ENCODE measurements at places on chromosomes 2 and 18.

GRCh38 chr2:107712857-107713256 lies 113.8 kb upstream of the RGPD4 start:
- DNase-seq = no peak

DNA sequence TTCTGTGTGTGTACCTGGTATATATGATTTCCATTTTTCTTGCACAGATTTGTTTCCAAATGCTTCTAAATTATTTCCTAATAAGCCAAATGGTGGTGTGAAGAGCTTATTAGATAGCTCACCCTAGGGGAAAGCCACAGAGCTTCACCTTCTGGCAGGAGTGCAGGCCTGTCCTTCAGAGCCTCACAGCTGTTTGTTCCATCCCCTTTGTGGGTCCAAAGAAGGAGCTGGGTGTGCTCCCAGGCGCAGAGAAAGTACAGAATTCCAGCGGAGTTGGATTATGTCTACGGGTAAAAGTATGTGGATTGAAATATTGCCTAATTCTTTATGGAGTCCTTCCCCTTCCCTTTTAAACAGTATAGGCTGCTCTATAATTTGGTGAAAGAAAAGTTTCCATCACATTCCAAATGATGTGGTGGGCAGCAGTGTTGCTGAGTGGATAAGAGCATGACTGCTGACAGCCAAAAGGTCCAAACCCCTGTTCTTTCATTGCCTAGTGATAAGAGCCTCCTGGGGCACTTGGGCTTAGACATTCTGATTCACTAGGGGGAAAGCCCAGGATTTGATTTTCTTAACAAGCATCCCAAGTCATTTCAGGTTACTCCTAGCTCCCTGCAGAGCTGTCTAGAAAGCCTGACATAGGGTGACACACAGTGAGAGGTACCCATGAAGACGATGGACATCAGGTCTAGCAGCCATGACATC lies 86.6 kb downstream of the WDSUB1 start:
- DNase-seq = no peak

DNA sequence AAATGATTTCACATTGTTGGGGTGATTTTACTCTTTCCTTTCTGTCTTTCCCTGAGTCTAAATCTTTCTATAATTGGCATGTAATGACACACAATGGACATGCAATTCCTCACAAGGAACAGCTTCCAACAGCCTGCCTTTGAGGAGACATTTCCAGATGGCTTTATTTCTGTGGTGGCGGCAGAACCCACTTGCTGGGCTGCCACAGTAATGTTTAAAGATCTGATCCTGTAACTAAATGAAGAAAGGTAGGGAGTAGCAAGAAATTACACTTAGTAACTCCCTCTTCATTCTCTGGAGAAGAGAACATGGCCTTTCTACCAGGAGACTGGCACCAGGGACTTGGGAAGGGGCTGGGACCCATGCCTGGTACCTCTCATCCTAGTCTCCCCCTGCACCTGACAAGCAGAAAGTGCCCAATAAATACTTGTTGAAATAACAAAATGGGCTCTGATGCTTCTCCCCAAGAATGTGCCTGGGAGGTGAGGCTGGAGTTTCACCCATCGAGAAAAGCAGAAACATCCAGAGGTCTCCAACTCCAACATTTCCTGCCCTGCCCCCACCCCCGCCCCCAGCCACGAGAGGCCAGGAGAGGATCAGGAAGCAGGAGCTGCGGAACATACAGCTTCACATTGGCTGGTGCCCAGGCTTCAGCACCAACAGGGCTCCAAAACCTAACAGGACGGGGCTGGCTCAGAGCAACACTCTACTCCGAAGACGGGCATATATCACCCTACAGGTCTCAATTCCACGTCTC lies 92.1 kb downstream of the PXDN start:
- DNase-seq = no peak

- DNase-seq = no peak
These were observed 24.7 kb upstream of the FAM124B start for GRCh38 chr2:224426656-224427055.

DNA sequence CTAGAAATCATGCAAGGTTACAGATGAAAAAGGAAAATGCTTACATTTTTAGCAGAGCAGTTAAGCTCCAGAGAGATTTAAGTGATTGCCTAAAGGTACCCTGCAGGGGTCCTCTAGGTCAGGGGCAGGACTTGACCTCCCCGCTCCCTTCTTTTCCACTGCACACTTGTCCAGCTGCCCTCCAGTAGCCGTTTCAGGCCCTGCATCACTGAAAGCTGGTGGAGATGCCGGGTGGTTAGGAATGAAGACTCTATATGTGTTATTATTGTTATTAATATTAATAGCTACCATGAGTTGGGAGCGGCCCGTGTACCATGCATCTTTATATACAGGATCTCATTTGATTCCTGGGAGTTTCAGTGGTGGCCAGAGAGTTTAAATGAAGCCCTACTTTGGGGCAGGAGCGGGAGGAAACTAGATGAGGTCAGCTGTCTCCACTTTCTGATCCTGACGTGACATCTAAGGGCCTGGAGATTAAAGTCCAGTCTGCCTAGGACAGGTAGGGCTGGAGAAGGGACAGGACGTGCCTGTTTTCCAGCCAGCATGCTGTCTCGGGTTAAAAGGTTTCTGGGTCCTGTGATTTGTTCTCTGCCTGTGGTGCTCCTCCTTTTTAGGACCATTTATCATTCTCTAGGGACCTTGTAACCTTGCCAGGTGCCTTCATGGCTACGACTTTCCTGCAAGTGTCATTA lies 2.1 kb downstream of the TMEM37 start:
- no peak for DNase-seq

DNA sequence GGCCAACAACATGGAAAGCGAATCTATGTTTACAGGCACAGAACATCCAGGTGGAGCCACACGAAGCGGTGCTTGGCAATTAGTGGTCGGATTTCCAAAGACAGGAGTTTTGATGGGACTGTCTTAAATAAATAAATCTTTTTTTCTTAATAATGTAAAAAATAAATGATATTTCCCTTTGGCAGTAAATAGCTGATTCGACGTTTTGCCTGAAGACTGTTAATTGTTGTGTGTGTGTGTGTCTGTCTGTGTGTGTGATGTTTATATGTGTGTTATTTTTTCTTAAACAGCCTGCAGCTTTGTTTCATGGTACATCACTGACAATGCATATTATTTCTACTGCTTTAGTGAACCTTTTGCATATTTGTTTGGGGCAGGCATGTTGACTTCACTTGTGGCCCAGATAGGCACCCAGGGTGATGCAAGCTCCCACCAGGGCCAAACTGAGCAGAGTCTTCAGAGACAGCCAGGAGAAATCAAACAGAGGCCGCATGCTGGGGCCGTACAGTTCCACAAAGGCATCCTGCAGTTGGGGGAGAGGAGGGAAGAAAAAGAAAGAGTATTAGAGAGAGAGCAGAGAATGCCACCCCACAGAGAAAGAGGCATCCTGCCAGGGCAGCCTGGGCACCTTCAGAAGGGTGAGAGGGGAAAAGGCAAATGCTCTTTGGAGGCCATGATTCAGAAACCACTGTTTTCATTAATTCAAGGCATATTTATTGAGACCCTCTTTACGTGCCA lies 191.2 kb downstream of the BCL2 start:
- no peak for DNase-seq

DNA sequence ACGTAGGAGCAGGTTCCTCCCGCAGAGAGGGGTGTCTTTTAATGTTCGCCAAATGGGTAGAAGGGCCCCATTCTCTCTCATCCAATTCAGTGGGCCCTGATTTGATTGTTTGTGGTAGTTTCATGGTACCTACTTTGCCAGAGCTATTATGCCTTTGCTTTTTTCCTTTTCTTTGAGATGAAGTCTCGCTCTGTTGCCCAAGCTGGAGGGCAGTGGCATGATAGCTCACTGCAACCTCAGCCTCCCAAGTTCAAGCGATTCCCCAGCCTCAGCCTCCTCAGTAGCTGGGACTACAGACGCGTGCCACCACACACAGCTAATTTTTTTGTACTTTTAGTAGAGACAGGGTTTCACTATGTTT lies 59.7 kb downstream of the DDX1 start:
- no peak for DNase-seq

DNA sequence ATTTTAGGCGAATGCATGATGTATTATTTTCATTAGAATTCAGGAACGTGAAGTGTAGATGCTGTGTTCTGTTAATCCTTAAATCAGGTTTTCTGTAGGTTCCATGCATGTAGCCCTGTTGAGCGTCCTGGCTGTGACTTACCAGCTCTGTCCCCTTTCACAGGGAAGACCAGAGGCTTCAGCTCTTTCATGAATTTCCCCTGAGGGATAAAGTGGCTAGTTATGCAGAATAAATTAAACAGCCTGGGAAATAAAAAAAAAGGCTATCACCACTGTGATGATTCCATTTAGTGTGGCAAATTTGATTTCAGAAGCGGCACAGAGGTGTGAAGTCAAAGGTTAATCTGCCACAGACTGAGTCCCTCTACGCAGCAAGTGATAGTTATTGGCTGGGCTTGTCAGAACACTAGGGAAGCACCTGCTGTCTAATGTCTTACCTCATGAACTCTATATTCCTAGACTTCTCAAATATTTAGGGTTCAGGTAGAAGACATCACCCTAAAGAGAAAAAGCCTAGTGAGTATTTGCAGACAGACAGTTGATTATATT lies 61.6 kb upstream of the LINC00305 start:
- DNase-seq = no peak

- no peak for DNase-seq
These were observed 74.5 kb upstream of the B3GNT7 start for GRCh38 chr2:231321021-231321420.

GRCh38 chr2:30252723-30253701 lies 21.7 kb downstream of the LBH start:
- DNase-seq = peak; percentile 50

DNA sequence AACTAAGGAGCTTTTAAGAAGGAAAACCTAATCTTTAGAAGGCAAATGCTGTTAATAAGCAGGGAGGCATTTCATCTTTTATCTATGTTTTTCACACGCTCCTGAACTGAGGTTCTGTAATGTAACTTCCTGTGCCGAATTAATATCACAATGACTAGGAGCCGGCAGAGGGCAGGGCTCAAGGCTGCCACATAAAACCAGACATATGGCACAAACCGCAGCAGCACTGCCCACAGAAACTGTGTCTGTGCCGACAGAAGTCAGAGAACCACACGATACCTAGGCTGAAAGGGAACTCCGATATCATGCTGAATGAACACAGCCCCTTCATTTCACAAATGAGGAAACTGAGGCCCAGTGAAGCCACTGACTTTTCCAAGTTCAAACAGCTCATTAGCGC lies 112.1 kb downstream of the EIPR1 start:
- no peak for DNase-seq

DNA sequence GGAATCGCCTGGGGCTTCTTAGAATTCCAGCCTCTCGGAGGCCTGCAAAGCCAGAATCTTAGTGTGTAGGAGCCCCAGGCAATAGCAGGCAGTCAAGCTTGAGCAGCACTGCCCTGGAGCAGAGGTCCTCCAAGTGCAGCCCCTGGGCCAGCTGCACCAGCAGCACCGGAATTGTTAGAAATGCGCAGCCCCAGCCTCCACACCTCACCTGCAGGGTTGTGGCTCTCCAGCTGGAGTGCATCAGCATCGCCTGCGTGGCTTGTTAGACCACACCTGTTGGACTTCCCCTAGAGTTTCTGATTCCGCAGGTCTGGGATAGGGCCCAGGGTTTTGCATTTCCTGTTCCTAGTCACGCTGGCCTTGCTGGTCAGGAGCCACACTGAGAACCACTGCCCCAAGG lies 100.3 kb downstream of the ASAP2 start:
- no peak for DNase-seq

DNA sequence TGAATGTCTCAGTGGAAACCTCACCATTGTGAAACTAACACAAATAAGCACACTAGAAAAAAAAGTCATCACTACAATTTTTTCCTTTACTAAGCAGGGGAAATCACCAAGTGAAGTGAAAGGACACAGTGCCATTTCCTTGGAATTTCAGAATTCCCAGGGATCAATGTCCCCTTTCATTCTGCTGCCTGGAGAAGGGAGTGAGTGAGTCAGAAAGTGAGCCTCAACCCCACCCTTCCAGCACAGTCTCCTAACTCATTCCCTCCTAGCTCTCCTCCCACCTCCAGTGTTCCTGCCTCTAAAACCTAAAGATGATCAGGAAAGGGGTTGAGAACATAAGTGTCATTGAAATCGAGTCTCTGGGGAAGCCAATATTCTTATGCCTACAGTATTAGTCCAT lies 608.5 kb downstream of the RNF144A start:
- no peak for DNase-seq

GRCh38 chr18:10789180-10789579 lies 263.4 kb downstream of the NAPG start:
- DNase-seq = no peak

DNA sequence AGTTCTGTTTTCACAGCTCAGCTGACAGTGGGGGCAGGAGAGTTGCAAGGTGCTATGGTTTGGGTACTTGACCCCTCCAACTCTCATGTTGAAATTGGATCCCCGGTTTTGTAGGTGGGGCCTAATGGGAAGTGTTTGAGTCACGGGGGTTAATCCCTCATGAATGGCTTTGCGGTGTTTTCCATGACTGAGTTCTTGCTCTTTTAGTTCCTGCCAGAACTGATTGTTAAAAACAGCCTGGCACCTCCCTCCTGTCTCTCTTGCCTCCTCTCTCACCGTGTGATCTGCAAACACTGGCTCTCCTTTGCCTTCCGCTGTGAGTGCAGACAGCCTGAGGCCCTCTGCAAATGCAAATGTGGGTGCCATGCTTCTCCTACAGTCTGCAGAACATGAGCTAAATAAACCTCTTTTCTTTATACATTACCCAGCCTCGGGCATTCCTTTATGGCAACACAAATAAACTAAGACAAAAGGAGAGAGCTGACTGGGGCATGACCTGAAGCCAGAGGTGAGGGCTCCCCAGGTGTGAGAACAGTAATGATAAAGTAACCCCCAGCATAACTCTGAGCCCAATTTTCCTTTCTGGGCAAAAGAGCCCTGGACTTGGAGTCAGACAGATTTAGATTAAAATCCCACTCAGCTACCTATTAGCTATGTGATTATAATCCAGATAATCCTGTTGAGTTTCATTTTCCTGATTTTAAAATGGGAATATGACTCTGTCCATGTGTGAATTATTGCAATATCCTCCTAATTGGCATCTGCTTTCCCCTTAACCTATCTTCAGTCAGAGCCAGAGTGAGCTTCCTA lies 64.9 kb upstream of the CAPN13 start:
- DNase-seq = no peak

DNA sequence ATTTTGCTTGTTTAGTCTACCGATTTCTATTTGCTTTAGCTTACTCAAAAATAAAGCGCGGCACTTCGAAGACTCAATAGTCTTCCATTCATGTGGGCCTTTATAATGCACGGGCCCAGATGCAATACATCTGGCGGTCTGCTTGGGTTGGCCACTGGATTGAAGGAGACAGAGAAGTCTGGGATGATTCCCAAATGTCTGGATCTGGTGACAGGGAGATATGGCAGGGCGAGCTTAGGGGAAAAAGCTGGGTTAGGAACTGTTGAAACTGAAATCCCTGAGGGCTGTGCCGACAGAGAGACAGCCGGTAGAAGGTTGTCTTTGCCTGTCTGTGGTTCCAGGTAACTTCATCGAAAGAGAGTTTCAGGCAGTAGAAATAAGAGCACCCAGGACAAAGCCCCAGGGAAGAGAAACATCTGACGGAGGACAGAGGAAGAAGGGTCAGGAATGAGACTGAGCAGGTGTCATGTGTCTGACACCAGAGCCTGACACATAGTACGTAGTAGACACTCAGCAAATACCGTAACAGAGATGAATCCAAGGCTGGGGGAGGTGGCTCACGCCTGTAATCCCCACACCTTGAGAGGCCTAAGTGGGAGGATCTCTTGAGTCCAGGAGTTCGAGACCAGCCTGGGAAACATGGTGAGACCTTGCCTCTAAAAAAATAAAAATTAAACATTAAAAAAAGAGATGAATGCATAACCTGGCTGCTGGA lies 13.6 kb downstream of the CLUL1 start:
- no peak for DNase-seq

Data from AG09319 (cell line).